Activated CD8-positive, alpha-beta memory T cell treated with anti-CD3 and anti-CD28 coated beads for 48 hours (primary cell): ENCODE measurements at places on chromosomes 4 and X.

DNA sequence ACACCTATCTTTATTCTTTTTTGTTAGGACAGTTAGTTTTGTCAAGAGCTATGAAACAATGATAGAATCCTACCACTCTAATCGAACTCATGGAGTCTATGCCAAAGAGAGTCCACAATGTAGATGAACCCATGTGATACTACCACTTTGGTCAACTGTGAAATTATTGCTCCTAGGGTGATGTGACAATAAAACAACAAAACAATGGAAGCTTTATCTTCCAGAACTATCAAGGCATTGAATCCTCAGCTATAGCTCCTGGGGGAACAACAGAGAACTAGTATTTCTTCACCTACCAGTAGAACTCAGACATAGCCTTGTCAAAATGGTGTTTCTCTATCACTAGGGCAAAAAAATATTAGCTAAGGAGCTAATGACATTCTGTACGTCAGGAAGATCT lies 62.9 kb downstream of the SHROOM4 start:
- no peak for DNase-seq

- DNase-seq: no peak
These were observed 55.8 kb upstream of the F8A3 start for GRCh38 chrX:155514225-155514624.

DNA sequence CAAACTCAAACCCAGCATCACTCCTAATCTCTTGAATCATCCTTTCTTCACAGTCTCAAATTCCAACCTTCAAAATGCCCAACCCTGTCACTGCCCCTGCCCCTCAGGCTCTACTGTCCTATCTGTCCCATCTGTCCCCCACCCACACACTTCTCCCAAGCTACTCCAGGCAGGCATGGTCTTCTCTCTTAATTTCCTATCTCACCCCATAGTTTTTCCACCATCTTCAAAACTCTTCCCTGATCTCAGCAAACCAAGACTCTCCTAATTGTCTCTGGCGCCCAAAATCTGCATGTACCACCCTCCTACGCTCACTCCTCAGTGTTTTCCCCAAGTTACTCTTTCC lies 644 bp downstream of the LAMP2 start:
- no peak for DNase-seq

DNA sequence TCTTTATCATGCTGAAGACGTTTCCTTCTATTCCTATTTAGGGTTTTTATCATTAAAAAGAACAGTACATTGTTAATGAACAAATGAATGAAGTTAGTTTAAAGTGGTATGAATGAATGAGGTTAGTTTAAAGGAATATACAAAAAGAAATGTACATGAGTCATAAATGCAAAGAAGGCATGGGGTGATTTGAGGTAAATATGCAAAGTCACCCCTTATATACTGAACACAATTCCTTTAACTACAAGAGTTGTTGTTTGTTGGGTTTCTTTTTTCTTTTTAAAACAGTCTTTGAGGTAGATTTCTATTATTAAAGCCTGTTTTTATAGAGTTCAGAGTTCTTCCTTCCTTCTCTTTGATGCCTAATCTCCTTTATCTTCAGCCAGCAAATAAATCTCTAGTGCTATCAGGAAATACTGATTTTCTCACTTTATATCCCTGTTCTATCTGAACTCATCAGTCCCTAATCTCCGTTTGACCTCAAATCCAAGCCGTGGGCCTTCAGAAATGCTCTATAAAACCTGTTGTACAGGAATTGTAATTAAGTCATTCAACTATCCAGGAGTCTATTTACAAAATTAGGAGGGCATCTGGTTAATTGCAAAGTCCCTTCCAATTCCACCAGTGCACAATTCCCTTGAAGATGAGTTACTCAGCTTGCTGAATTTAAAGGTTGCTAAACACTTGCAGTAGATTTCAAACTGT lies 31.6 kb upstream of the ABCG2 start:
- no peak for DNase-seq

DNA sequence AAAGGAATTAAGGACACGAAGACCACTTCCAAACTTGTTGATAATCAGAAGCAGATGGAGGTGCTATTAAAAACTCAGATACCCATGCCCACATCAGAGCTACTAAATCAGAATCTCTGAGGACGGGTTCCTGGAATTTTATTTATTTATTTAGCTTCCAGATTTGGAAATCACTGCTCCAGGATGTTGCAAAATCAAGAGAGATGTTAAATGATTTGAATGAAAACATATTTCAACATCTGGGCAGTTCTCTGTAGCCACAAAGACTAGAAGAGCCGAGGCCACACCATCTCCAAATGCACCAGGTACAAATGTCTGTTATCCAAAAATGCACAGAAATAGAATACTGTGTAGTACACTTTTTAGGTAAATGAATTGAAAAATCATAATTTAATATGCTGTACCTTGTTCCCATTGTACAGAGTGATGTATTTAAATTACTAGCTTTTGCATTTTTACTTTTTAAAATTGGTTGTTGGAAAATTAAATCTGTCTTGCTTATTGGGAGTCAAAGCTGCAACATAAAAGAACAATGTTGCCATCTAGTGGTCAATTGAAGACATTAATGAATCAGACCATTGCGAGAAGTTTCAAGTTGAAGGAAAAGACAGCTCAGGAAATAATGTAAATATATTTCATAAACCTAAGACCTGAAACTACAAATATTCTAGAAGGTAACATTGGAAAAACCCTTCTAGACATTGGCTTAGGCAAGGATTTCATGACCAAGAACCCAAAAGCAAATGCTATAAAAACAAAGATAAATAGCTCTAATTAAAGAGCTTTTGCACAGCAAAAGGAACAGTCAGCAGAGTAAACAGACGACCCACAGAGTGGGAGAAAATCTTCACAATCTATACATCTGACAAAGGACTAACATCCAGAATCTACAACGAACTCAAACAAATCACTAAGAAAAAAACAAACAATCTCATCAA lies 151.3 kb upstream of the TTC29 start:
- DNase-seq: no peak

DNA sequence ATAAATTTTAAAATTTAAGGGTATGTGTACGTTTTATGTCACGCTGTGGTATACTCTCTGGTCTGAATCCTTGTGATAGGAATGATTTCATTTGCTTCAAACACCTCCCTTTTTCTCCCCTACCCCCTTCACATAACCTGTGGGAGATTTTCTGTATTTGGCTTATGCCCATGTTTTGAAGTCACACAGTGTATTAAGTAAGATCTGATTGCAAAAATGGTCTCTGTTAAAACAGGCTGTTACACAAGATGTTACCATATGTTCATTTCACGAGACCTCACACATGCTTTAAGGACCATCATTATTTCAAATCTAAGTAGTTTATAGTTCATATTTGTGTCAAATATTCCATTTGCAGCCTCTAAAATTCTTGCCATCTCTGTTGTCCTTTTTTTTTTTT lies 63.5 kb downstream of the TMEM131L start:
- DNase-seq: no peak
